ENCODE measurements at places on chromosomes 12 and 14.

GRCh38 chr14:76998910-76999309 lies 29.6 kb downstream of the IRF2BPL start:
- no peak for DNase-seq

- no peak for DNase-seq
Observed at GRCh38 chr12:123482876-123483275, 24.9 kb downstream of the SNRNP35 start.

- DNase-seq, result no peak
Observed at GRCh38 chr12:2306735-2307134, 253.9 kb downstream of the CACNA1C start.

GRCh38 chr12:116878567-116879508 lies 2.4 kb downstream of the HRK start:
- DNase-seq, result no peak

DNA sequence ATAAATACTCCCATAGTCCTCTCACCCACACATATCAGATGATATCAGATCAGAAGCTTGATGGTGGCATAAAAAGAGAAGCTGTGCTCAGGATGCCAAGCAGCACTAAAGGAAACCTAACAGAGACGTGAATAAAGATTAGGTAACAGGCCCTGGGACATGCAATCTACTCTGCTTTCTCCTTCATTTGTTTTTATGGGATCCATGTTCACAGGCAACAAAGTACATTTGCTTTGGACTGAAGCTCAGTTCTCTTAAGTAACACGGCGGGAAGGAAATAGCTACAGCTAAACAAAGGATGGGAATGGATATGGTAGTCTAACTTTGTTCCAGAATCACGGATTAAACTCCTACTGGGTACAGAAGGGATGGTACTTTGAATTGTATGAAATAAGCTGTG lies 119.5 kb downstream of the TTC7B start:
- DNase-seq, result no peak

DNA sequence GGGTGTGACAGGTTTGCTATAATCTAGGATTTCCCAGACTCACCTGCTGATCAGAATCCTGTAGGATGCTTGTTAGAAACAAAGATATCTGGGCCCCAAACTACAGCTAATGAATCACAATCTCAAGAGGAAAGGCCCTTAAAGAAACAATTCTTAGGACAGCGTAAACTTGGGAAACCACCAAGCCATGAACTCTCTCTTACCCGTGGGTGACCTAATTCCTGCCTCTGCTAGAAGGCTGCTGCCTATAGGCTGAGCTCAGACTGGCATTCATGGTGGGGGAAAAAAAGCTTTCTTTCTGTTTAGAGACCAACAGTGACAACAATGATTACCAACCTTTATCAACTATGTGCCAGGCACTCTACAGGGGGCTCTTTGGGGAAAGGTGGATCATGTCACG lies 213.9 kb upstream of the FKBP4 start:
- DNase-seq, result no peak

GRCh38 chr12:93667672-93668071 lies 9.5 kb upstream of the CRADD start:
- no peak for DNase-seq

- no peak for DNase-seq
Observed at GRCh38 chr12:132393991-132394949, 64.9 kb upstream of the GALNT9 start.

DNA sequence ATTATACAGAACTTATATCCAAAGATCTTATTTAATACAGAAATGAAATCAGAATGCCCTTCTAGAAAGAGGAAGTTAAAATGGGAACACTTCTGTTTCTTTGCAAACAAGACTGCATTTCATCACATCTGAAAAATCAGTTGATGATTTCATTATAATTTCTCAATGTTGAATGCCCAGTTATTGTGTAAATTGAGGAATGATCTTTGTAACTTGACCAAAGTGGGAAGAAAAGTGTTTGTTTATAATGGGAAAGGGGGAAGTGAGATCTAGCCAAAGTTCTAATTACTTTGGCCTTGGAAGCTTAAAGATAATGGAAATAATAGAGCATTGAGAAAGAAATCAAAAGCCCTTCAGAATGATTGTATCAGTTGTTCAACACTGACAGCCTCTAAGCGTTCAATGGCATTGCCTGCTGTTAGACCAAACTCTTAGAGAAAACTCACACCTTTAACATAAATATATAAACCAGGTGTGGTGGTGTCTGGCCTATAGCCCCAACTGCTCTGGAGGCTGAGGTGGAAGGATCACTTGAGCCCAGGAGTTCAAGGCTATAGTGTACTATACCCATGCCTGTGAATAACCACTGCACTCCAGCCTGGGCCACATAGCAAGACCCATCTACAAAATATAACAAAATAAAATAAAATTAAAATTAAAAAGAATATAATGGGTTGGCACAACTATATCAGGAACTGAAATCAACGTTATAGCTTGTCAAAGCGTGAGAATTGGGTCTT lies 9.9 kb upstream of the LYZ start:
- no peak for DNase-seq

Data from activated naive CD4-positive, alpha-beta T cell (primary cell).